ENCODE measurements at places on chromosomes 11 and 22.

DNA sequence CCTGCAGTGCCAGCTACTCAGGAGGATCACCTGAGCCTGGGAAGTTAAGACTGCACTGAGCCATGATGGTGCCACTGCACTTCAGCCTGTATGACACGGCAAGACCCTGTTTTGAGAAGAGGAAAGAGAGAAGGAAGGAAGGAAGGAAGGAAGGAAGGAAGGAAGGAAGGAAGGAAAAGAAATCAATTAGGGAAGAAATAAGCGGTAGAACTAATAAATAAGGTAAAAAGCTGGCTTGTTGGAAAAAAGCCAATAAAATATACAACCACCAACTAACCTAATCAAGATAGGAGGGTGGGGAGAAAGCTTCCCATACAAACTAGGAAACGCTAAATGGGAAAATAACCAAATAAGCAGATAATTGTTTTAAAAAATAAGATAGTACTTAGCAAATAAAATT, 12.3 kb downstream of the A4GALT start:
- DNase-seq, result no peak

DNA sequence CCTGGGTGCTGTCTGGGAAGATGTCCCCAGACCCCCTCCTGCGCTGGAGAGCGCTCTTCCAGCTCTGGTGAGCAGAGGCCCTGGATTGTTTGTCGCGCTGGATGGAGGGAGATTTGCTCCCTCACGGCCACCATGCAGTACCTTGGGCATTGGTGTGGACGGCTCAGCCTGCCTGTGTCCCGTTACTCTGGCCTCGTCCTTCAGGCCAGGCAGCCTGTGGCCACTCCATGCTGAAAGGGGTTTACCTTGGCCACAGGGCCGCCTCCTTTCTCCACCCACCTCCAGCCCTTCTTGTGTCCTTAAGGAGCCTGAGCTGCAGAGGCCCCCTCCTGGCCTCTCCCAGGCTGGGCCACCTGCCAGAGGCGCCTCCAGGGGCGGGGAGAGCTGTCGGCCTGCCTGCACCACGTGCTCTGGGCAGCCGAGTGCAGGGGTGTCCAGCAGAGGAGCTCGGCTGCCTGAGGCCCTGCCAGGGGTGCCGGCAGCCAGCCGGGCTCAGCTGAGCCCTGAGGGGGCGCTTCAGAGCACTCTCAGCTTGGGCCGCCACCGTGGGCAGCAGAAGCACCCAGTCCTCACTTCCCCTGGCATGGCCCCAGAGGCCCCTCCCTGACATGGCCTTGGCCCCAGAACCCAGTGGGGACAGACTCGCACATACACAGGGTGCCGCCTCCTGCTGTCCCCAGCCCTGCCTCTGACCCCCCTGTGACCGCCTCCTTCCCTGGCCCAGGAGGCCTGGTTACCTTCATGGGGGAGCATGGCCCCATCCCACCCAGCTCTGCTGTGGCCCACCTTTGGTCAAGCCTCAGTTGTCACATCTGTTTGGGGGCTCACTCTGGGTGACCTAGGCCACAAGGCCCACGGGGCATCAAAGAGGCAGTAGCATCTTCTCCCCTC, 3.4 kb downstream of the CCND1 start:
- DNase-seq, result no peak

DNA sequence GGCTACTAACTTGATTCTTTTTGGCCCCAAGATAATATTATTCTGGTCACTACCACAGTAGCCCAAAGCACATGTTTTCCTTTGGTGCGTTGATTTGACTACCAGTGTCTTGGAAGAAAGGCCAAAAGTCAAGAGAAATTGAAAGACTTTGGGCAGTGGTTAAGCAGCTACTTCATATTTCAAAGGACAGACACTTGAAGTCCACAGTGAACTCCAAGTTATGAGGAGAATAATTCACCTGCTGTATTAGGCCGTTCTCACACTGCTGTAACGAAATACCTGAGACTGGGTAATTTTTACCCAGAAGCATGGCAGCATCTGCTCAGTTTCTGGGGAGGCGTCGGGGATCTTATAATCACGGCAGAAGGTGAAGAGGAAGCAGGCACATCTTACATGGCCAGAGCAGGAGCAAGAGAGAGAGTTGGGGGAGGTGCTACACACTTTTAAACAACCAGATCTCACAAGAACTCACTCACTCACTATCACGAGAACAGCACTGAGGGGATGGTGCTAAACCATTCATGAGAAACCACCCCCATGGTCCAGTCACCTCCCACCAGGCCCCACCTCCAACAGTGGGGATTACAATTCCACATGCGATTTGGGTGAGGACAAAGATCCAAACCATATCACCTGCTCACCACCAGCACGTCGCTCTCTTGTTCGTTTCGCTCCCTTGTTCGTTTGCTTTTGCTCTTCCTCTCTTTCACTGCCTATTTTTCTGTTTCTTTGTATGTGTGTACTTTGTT, 40.2 kb upstream of the PICALM start:
- no peak for DNase-seq

GRCh38 chr11:67640021-67640757, 626 bp upstream of the TBX10 start:
- peak; percentile 67 for DNase-seq

DNA sequence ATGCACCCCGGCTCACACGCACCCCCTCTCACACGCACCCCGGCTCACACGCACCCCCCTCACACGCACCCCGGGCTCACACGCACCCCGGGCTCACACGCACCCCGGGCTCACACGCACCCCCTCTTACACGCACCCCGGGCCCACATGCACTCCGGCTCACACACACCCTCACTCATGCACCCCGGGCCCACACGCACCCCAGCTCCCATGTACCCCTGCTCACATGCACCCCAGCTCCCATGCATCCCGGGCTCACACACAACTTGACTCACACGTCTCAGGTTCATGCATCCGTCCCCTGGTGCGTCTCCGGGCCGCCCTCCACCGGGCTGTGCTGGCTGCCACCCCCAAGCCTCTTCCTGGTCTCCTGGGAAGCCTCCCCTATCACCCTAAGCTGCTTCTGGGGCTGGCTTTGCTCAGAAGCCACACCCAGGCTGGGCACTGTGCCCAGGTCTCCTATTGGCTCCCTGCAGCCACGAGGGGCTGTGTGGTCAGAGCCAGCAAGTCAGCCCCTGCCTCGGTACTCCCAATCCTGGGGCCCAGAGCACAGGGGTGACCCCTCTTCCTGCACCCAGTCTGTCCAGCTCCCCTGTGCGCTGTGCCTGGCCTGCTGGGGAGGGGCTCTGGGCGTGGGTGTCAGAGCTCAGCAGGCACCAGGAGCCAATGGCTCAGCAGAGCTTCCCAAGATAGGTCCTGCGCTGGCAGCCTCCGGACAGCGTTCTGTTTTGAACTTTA, 16.9 kb downstream of the TSPAN4 start:
- no peak for DNase-seq

- no peak for DNase-seq
Observed at GRCh38 chr11:67315325-67315909, 12.1 kb downstream of the SSH3 start.

- DNase-seq, result peak; percentile 10
Observed at GRCh38 chr11:57116654-57117053, 65.1 kb upstream of the LRRC55 start.

GRCh38 chr22:35617137-35617755, at the start of gene MB:
TSS of gene MB (minus strand) at chr22:35617329. CDS start at chr22:35617257, 72 bp downstream.
- no peak for DNase-seq

DNA sequence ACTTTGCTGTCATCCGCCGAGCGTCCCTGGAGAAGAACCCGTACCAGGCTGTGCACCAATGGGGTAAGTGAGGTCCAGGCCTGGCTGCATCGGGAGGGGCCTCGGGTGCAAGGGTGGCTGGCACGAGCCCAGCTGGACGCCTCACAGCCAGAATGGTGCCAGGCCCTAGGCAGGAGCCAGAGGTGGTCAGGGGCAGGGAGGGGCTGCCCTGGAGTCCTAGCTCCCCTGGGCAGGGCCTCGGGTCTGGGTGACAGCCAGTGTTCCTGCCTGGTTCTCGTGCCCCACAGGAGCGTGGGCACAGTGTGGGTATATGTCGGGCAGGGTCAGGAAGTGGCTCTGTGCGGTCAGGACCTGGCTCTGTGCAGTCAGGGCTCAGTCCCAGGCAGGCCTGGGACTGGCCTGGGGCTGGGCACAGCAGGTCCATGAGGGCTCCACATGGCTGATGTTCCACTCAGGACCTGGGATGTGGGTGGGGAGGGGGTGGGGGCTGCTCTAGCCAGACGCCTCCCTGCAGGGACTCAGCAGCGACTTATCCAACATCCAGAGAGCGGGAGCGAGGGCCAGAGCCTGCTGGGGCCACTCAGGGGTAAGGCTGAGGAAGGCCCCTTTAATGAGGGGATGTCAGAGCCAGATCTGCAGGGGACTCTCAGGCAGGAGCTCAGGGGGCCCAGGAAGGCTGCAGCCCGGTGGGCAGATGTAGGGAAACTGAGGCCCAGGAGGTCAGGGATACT, 1.2 kb downstream of the TSPAN32 start:
- DNase-seq, result no peak

DNA sequence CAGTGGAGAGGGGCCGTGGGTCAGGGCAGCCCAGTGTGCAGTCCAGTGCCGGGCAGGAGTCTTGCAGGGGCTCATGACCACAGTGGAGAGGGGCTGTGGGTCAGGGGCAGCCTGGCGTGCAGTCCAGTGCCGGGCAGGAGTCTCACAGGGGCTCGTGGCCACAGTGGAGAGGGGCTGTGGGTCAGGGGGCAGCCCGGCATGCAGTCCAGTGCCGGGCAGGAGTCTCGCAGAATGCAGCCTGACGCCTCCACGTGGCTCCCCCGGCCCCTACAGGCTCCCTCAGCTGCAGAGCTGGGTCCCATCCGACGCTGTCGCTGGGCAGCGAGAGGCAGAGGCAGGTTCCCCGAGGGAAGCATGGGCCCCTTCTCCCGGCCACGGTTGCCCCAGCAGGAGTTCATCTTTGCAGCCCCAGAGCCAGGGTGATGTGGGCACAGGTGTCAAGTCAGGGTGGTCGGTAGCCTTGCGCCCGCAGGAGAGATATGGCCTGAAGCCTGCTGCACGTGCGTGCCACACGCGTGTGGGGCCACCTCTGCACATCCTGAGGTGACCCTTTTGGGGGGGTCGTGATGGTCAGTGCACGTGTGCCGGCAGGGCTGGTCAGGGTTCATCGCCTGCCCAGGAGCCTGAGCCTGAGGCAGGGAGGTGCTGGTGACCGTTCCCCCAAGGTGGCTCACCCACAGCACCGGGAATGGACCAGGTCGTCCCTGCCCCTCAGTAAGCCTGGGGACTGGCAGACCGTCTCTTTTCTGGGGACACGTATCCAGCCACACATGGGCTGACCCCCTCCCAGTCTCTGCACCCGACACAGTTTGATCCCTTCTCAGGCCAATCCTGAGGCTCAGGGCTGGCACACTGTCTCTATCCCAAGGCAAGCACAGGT, 2.9 kb downstream of the IFITM5 start:
- no peak for DNase-seq

GRCh38 chr11:84681456-84681855, 945.7 kb downstream of the DLG2 start:
- DNase-seq, result no peak

DNA sequence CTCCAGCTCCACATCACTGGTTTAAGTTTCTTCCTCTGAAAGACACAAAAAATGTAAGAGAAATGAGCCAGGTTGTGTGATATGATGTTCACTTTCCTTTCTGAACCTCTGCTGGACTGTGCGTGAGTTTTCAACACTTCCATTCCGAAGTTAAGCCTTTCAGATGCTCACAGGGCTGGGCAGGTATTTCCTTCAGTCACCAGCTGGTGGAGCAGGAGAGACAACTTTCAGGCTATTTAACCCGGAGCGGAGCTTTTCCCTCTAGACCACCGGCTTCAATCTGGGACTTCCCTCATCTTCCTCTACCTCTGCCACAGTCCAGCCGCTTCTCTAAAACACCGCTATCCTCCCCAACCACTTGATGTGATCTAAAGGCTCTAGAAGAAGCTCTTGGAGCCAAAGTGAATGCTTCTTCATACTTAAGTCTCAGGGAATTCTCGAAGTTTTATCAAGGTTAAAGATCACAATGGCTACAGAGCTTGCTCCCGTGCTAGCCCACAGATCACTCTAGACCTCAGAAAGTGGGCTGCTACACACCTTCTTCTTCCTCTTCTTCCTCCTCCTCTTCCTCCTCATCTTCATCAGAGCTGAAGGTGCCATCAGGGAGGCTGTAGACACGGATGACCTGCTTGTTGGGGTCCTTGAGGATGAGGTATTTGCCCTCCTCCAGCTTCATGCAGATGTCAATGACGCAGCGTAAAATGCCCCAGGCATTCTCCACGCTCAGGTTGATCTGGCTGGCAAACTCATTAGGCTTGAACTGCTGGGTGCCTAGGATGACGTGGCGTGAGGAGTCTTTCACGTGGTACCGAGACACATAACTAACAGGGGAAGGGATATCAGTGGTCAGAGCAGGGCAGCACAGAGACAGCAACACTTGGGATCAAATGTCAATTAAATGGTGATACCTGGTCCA, 4.4 kb upstream of the FOXRED2 start:
- DNase-seq, result peak; percentile 53

- no peak for DNase-seq
Observed at GRCh38 chr11:22640862-22641261, 15.2 kb upstream of the FANCF start.
